Testis (tissue), 5 donors: ENCODE measurements at places on chromosomes 6 and 20.

- DNase-seq: no peak
Observed at GRCh38 chr20:11906626-11907480, 10.8 kb upstream of the BTBD3 start.

DNA sequence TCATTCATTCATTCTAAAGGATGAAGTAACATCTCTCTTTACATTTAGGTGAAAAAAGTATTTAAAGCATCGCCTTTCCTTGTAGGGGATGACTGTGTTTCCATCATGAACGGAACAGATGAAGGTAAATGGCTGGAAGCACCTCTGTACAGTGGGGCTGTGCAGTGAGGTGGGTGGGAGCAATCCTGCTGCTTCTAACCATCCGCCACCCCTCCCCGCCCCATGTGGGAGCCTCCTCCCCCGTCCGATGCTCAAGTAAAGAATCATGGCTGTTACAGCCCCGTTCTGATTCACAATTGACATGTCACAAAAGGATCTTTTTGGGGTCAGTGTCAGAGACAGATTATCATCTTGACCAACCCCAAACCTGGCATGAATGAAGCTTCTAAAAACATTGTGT lies 19.3 kb downstream of the ENTPD6 start:
- no peak for DNase-seq

- no peak for DNase-seq
Observed at GRCh38 chr6:3329393-3330051, 70.8 kb downstream of the PSMG4 start.

DNA sequence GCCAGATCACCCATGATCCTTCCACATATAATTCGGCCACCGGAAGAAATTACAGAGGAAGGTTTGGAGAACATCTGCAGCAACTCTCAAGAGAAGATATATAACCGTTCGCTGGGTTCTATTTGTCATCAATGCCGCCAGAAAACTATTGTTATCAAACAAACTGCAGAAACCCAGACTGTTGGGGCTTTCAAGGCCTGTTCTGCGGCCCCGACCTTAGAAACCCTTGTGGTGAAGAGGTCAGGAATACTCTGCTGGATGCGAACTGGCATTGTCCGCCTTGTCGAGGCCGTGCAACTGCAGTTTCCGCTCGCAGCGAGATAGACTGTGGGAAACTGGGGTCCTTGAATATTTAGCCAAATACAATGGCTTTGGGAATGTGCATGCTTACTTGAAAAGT lies 21.3 kb downstream of the PRSS16 start:
- no peak for DNase-seq

DNA sequence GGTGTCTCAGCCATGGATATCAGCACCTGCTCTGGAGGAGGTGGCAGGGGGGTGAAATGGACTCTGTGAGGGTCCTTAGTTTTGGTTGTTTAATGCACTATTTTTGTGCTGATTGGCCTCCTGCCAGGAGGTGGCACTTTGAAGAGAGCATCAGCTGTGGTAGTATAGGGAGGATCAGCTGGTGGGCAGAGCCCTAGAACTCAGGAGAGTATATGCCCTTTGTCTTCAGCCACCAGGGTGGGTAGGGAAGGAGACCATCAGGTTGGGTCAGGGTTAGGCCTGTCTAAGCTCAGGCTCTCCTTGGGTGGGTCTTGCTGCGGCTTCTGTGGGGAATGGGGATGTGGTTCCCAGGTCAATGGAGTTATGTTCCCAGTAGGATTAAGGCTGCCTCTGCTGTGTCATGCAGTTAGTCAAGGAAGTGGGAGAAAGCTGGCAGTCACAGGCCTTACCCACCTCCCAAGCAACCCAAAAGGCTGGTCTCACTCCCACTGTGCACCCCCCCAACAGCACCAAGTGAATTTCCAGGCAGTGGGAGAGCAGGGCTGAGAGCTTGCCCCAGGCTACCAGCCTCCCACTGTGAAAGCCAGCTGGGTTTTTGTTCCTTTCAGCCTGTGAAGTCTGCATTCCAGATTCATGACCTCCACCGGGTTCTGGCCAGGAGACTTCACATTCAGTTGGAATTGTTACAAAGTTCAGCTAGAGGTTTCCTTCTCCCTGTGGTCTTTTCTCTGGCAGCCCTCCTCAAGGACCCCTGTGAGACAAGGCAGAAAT lies 5.7 kb upstream of the OSTM1 start:
- DNase-seq: no peak

GRCh38 chr6:10861086-10861485 lies 20.8 kb downstream of the GCM2 start:
- no peak for DNase-seq

- DNase-seq: no peak
Observed at GRCh38 chr6:37435816-37436215, 2.8 kb downstream of the CMTR1 start.

DNA sequence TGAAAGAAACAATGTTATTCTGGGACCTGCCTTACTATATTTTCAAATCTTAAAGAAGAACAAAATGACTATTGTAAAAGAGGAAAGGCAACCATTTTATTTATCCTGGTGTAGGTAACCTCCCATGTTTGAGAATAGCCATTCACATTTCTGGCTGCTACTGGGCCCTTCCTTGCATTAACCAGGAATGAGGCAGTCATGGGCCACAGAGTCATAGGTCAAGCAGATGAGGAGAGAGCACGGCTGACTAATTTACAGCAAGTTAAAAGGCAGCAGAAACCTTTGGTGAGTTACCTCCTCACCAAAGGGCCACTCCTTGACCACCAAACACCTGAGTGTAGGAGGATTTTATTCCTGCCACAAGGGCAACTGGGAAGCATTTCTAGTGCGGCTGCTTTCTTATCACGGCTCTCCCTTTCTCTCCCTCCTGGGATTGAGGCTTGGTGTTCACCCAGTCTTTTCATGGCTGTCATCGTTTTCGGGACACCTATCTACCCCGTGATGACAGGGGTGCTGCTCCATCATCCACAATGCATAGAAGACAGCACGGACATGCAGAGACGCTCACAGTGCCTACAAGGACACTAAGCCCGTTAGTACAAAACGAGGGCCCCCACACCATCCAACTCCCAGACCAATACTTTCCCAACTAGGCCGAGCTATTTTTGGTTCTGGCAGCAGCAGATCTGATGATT lies 4.4 kb upstream of the LAMA4 start:
- no peak for DNase-seq

- DNase-seq: peak; percentile 96
Observed at GRCh38 chr6:37083243-37084138, 78.0 kb downstream of the FGD2 start.
